NCI-H748 treated with DMSO at 0.1 percent for 48 hours (cell line): ENCODE measurements at places on chromosomes 11 and 22.
A peak's percentile ranks its signal among the peaks of the same experiment; 100 is the strongest.

GRCh38 chr11:10770626-10771254, 19.7 kb downstream of the CTR9 start:
- no peak for DNase-seq

- DNase-seq = no peak
These were observed 4.0 kb downstream of the OR51F2 start for GRCh38 chr11:4825132-4825531.

- no peak for DNase-seq
These were observed 10.0 kb downstream of the ARHGEF12 start for GRCh38 chr11:120346233-120346632.

DNA sequence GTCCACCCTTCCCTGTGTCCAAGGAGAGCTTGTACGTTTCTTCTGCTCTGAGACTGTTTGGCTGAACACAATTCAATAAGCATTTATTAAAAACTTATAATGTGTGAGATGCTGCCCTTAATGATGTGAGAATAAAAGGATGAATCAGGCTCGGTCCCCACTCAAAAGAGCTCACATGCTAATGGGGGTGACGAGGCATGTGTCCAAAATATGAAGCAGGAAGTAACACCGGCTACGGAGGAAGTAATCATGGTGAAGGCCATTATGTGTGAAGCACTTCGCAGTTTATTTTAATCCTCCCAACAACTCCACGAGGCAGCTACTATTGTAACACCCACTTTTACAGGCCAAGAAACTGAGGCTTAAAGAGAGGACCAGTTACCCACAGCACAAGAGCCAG, 3.4 kb upstream of the RASD2 start:
- DNase-seq = no peak

DNA sequence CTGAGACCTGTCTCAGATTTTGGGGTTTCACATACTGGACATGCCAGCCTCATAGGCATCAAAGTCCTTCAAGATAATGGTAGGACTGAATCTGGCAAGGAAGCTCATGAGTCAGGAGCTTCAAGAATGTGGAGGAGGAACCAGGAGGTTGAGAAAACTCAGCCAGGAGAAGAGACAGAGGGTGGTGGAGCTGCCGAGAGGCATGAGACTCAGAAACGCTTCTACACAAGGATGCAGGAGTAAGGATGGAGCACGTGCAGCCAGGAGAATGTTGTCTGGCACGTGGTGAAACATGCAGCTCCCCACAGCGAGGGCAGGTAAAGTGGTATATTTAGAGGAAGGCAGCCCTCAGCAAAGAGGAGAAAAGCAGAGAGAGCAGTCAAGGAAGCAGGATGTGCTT, 148.7 kb upstream of the ISX start:
- no peak for DNase-seq

DNA sequence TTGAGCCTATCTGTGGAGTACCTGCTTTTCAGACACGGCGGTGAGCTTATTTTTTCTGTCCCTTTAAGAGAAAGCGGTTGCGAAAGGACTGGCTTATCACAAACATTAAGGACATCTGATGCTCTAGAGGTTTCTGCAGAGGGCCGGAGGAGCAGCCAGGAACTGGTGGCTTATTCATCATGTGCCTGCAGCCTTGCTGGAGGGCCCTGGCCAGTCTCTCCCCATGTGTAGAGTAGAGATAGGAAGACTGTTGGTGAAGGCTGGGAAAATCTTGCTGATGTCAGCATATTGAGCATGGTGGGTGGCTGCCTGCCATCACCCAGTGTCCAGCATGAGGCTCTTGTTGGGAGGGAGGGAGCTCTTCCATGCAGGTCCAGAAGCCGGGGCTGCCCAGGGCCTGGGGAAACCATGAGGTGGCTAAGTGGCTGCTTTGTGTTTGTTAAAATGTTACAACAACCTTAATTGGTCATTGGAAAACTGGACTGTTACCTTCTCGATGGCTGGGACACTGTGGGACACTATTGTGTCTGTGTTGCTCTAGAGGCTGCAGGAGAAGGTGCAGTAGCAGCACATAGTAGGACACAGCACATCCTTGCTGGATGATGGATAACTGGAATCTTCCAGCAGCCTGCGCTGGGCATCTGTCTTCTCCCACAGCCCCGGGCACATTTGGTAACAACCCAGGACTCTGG, 54.3 kb downstream of the TSPAN18 start:
- no peak for DNase-seq

DNA sequence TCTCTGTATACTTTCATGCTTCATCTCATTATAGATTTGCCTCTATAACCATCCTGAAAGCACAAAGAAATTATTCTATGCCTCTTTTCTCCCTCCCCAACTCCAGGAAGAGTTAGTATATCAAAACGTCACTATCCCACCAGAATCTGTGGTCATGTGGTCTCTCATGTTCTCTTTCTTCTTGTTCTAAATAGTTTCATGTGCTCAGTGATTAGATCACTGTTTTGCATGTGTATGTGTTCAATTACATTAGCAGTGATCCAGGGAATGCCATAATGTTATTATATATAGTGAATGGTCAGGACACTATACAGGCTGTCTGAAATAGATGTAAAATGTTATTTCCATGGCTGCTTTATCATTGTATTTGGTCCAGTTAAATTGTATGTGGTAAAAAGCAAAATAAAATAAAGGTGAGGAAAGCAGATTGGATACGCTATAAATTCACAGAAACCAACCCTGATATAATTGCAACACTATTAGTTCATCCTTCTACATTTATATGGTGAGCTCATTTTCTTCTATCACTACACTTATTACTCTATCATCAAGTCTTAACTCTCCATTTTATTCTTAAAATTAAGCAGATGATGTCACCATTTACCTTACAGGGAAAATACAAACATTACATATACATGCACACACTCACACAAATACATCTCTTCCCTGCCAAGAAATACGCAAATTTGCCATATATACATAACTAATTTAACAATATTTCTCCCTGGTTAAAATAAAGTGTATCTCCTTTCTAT, 26.9 kb upstream of the ANO5 start:
- DNase-seq = no peak

DNA sequence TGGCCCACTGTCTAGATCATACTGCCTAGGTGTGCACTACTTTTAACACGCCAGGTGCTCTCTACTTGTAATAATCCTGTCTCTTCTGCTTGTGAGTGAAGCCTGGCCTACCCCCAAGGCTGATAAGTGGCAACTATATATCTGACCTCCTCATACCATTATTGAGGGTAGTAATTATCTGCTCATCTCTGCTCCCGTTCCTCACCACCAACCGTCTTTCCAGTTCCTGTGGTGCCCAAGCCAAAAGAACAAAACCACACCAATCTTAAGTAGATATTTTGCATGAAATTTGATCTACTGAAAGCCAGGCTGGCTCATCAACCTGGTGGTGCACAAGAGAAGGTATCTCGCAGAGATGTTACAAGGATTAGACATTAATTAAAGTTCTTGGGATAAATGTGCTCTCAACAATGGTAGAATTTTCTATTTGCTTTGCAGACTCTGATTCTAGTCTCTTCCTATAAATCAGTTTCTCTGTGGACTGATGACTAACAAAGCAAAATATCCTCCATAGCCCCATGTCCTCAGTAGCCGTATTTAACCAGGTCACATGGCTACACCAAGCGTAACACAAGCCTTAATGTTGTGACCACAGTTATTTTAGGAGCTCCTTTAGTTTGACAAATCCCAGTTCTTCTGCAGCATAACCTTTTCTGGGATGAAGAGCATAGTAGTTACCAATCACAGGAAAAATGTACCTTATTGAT, 267.2 kb downstream of the NTM start:
- no peak for DNase-seq

- no peak for DNase-seq
These were observed 12.5 kb upstream of the SELENOH start for GRCh38 chr11:57728829-57729228.

DNA sequence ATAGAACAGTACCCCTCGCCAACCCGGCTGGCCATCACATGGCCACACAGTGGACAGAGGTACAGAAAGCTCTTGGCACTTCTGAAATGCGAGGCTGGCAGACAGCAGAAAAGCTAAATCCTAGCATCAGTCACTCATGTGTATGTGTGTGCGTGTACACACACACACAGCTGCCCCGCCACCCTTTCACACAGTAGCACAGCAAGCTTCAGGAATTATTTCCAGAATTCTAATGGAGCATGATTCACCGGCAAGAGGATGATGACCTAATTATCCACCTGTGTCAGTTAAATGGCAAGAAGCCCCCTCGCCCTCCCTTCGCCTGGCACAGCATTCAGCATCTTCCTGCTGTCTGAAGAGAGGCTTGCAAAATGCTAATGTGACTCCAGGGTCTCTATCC, 336.0 kb downstream of the SHANK2 start:
- DNase-seq = no peak

DNA sequence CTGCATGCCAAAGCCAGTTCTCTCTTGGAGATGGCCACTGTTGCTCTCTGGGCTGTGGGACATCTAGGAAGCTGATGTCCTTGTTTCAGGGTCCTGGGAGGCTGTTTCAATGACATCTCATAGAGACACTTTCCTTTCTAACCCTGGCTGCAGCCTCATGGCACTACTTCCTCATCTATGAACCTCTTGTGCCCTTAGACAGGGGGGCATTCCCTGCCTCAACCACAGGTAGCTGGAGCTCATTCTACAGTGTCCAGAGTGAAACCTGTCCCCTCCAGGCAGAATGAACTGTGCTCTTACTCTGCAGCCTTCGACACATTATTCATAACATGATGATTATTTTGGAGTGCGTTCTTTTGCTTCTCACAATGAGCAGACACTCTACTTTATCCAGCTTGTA, 309.2 kb downstream of the ST3GAL4 start:
- no peak for DNase-seq

- DNase-seq = no peak
These were observed 57.4 kb upstream of the SLC5A12 start for GRCh38 chr11:26779074-26779865.

GRCh38 chr11:10622957-10623791, 54.7 kb upstream of the LYVE1 start:
- no peak for DNase-seq

GRCh38 chr22:44686873-44687600, 15.0 kb upstream of the PRR5 start:
- no peak for DNase-seq

DNA sequence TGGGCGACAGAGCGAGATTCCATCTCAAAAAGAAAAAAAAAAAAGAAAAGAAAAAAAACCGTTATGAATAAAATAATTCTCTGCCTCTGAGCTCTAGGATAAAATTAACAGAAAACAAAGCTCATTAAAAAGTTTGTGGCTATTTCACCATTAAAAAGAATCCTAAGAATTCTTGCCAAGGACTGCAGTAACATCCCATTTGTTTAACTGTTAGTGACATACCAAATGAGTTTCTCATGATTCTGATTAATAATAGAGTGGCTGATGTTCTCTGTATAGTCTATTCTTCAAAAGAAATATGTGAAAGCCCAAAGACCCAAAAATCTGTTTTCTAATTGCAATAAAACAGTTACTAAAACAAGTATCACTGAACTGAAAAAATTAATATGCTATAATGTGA, 19.7 kb downstream of the CLNS1A start:
- no peak for DNase-seq

- peak; percentile 4 for DNase-seq
These were observed 6.0 kb upstream of the OR5B21 start for GRCh38 chr11:58513747-58514367.

DNA sequence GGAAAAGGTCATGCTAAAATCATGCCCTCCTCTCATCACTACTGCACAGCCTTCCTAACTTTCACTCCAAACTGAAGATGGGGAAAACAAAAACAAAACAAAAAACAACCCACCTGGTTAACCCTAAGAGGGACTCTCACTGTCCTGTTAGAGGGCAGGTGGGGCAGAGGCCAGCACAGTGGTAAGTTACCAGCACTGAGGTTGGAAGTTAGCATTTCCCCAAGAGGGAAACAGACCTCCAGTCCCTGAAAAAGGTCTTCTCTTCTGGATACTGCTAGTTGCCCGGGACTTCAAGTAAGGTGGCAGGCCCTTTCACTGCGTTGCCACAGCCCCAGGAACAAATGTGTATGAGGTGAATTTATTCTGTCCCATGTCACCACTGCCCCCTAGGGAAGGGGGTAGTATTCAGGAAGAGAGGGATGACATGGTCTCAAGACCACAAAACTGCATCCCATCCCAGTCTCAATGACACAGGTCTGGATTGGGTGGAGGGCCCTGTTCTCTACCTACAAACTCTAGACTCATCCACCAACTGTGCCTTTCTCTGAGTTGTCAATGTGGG, 792 bp upstream of the ADAMTS8 start:
- no peak for DNase-seq

- DNase-seq = no peak
These were observed 8.9 kb downstream of the TUB start for GRCh38 chr11:8089791-8090510.

DNA sequence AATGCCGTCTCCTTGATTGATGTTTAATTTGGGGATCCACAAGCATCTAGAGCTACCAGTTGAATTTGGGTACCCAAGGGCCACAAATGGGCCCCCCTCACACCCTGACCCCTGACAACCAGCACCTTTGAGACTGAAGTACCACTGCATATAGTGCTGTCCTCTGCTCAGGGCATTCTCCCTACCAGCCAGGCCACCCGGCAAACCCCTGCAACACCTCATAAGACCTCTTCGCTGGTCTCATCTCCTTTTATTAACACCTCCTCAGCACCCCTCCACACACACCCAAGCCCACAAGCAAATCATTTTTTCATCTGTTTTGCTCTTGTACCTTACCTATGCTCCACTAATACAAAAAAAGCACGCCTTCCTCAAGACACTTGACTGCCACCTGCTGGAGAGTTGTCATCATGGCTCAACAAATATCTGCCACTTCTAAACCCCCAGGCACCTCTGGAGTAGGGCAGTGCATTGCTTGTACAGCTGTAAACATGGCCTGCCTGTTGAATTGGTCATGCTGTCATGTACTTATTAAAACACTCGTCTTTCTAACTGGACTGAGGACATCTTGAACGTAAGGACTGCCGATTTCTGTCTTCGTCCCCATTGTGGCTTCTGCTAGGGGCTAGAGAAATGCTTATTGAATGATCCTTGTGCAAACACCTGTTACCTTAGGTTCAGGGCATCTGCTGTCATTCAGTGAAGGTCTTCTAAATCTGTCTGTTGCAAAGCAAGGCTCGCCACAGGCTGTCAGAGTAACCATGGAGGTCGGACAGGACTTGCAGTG, 66.5 kb downstream of the BMAL1 start:
- DNase-seq = peak; percentile 72

DNA sequence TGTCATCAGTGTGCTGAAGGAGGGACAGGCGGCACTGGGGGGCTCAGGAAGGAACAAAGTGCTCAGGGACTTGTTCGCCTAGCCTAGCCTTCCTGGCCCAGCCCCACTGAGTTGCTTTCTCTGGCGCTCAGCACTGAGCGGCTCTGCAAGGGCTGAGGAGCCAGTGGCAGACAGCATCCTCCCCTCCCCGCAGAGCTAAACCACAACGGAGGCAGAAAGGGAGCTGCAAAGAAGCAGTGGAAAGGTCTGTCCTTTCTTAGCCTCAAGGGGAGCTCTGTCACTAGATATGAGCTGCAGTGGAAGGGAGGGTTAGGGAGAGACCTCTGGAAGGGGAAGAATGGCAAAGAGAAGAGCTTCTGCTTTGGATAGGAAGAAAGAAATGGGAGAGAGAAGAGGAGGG, 89.7 kb upstream of the PHOX2A start:
- no peak for DNase-seq

DNA sequence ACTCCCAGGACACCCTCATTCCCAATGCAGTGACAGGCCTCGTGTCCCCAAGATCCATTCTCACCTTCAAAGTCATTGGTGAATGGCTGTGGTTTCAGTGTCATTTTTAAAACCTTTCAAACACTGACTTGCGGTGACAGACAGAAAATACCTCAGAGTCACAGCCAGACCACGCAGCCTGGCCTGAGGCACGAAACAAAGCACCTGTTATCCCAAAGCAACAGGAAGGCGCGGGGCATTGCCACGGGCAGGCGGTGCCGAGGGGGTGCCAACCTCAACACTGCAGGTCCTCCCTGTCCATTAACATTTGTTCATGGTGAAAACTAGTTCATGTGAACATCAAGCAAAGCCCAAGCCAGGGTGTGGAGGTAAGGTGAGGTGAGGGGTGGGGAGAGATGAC, 38.2 kb downstream of the RPUSD4 start:
- DNase-seq = no peak
